Inflammatory macrophage treated with lipopolysaccharide for 1 hour (primary cell): ENCODE measurements at places on chromosomes 3 and 15.

GRCh38 chr3:18611991-18612390 lies 186.9 kb upstream of the SATB1 start:
- no peak for DNase-seq

GRCh38 chr3:169562988-169563774 lies 100.3 kb downstream of the MECOM start:
- no peak for DNase-seq

DNA sequence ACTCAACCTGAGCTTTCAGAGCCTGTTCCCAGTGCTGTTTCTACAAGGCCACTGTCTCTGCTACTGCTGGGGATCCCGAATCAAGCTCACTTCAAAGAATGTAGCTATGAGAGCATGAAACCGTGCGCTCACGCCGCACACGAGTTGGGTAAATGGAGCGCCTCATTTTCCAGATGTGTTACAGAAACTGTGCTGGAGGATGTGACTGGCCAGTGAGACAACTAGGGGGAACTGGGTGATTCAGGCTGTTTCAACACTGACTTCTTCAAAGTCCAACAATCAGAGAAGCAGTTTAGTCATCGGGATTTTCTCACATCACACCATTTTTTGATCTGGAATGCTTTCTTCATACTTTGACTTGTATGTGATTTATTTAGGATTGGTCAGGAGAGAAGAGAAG lies 3.5 kb downstream of the ZNF710 start:
- DNase-seq: peak; percentile 94

GRCh38 chr15:70094690-70095311 lies 2.9 kb downstream of the TLE3 start:
- no peak for DNase-seq

GRCh38 chr3:49166752-49167556 lies 823 bp upstream of the CCDC71 start:
- DNase-seq: no peak

GRCh38 chr3:29679944-29680343 lies 399.1 kb downstream of the RBMS3 start:
- DNase-seq: no peak

DNA sequence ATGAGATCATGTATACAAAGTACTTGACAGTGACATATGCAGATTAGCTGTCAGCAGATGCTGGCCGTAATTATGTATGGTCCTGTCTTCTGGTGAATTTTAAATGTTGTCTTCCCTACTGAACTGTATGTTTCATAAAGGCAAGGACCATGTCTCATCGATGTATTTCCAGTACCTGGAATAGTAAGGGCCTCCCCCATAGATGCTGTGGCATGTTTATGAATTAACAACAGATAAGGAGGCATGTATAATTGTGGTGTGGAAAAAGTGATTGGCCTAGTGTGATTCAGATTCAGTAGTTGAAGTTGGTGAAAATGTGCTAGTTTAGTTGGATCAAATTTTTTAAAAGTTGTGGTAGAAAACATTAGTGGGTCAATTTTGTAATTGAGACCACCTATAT lies 202.7 kb upstream of the SLC2A2 start:
- DNase-seq: no peak

- peak; percentile 40 for DNase-seq
Measured at GRCh38 chr3:19149368-19149767, 1.1 kb downstream of the KCNH8 start.

DNA sequence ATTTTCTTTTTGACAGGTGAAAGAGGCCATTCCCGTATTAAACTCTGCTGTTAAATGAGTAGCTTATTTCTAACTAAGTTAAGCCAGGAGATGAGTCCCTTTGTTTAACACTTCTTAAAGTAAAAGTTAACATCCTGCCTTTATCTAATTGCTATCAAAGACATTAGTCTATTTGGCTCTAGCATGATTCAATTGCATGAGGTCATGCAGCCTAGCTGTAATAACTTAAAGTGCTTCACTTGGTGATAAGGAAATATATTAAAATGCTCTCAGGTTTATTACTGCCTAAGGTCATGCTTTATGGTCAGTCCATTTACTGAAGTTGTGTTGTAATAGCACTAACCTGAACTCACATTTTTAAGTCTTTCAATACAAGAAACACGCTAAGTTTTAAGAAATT lies 82.3 kb upstream of the MLF1 start:
- DNase-seq: no peak

DNA sequence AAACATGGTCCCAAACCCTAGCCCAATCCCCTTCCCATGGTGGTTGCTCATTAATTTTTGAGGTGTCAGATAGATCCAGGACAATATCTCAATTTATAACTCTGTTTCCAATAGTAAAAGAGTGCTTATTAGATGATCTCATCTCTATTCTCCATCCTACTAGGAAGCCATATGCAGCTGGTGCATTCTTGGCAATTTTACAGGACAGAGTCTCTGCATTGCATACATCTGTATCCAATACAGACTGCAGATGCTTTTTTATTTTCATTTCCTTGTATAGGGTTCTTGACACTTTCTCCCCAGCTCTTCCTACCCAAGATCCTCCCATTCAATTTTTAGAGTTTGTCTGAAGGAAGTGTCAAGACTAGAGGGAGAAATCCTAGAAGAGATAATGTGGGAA lies 194.8 kb upstream of the DPH6 start:
- no peak for DNase-seq

- DNase-seq: peak; percentile 9
Measured at GRCh38 chr3:160707187-160707794, 30.3 kb downstream of the ARL14 start.
